ENCODE measurements at places on chromosomes 13 and 19. TPM values are rescaled to one million over a fixed set of nuclear protein-coding genes. Genes with fewer than 3 reads are reported as not detected.
A peak's percentile ranks its signal among the peaks of the same experiment; 100 is the strongest.

ADPRHL1 gene
- 5.8 TPM for total RNA-seq

DNA sequence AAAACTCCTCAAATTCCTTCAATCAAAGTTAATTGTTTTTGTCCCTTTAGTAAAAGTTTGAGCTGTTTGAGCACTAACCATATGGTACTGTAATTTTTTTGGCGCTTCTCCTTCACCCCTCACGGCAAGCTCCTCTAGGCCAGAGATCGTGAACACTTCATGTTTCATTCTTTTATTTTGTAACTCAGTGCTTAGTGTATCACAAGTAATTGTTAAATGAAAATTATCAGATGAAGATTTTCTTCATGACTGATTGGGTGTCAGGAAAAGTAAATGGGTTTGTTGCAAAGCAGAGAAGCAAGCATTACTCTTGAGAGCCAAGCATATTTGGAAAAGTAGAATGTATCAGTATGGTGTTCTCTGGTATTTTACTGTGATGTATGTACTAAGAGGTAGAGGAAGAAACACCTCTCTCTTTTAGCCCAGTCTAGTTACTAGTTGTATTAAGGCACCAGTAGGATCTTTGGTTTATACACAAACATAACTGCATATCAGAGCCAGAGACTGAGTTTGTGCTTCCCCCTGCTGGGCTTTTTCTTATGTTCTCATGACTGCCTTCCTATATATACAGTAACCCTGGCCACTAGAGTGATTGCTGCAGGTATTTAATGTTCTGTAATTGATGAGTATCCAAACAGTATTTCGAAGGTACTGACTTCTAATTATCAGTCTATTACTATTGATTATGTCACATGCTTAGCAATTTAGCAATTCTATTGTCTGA, 202.3 kb upstream of the KLHL1 start:
- peaks cover 7% of the 10 kb centered on the region for H3K4me1 ChIP-seq
- H3K4me3 ChIP-seq: no peak overlapping the region
- peak; percentile 62 for DNase-seq
- no peaks in the 10 kb centered on the region for H3K27me3 ChIP-seq

- DNase-seq: no peak
- H3K27me3 ChIP-seq: no peaks in the 10 kb centered on the region
- no peak overlapping the region for H3K27ac ChIP-seq
- H3K36me3 ChIP-seq: no peaks in the 10 kb centered on the region
- H3K4me3 ChIP-seq: no peak overlapping the region
Observed at GRCh38 chr13:110127986-110128511, 178.9 kb downstream of the COL4A1 start.

LGALS14 gene
- 2.4 TPM for total RNA-seq

DNA sequence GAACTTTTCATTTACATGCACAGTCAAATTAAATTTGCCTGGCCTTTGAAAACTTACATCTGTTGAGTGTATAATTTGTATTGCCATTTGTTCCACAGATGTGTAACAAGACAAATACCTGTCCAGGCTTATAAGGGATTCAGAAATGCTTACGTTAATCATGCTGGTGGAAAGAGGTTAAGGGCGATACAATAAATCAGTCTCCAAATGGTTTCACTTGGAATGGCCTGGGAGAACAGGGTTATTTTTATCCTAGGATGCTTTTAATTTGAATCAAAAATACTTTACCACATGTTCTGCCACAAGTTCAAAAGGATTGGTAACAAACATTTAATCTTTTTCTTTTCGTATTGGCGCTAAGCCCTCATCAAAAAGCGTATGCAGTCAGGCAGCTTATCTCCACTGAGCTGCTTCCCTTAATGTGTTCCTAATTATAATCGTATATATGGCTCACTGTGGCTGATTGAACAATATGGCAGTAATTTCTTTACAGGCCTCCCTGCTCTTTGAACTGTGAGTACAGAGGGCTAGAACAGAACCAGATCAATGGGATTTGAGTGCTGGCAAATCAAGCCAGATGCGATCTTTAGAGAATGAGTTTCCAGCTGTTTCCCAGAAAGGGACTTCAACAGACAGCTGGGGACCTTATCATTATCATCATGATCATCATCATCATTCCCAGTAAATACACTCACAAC, 425.7 kb downstream of the SPRY2 start:
- no peak overlapping the region for H3K4me3 ChIP-seq
- no peak for DNase-seq
- peak overlapping the region; percentile 74 for H3K27ac ChIP-seq

Measured in Caco-2 (cell line).